ENCODE measurements at places on chromosomes 12 and 14.
A peak's percentile ranks its signal among the peaks of the same experiment; 100 is the strongest.

- DNase-seq = no peak
Measured at GRCh38 chr12:124616394-124617221, 49.2 kb upstream of the NCOR2 start.

- no peak for DNase-seq
Measured at GRCh38 chr14:93232159-93232558, 25.1 kb downstream of the UBR7 start.

DNA sequence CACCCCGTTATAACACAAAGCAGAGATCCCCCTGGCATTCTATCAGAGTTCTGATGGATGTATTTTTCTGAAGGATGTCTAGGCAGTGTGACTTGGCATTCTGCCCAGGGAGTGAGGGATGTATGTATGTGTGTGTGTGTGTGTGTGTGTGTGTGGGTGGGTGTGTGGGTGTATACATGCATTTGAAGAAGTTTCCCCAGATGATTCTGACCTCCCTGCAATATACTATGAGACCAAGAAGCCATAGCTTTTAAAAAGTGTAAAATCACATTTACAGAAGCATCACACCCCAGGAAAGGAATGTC, 59.7 kb upstream of the NAP1L1 start:
- no peak for DNase-seq

DNA sequence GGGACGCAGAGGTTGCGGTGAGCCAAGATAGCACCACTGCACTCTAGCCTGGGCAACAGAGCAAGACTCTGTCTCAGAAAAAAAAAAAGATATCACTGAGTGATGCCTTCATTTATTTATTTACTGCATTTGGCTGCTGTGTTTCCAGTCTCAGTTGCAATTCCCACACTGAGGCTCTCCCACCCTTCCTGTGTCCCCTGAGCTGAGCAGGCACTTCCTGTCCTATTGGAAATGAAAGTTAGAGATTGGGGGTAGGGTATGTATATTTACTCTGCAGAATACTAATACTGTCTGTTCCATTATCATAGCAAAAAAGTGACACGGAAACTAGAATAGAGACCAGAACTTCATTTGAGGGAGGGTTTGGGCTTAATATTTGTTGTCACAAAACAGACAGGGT, 1.6 kb upstream of the RBMS2 start:
- DNase-seq = no peak

DNA sequence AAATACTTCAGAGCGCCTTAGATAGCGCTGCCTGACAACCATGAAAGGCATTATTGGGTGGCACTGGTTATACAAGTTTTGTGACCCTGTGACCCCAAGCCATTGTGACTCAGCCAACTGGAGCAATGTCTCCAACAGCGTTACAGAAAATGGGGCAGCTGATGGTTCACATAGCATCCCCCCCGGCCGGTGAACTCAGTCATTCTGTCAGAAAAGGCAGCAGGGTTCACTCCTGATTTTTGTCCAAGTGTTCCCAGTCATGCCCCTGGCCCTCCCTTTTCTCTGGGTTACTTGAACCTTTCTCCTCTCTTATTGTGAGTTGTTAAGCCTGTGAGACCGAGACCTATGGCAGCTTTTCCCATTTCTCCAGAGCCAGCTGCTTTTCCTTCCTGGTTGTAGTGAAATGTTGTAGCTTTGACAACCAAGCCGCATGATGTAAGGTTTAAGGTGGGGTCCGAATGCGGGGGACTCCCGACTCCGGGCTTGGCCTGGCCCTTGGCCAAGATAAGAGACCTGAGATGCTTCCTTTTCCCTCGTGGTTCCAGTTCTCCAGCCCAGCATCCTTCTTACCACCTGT, 22.0 kb downstream of the CD9 start:
- DNase-seq = peak; percentile 85

GRCh38 chr14:23078692-23079116, 16.2 kb downstream of the ACIN1 start:
- DNase-seq = peak; percentile 98

DNA sequence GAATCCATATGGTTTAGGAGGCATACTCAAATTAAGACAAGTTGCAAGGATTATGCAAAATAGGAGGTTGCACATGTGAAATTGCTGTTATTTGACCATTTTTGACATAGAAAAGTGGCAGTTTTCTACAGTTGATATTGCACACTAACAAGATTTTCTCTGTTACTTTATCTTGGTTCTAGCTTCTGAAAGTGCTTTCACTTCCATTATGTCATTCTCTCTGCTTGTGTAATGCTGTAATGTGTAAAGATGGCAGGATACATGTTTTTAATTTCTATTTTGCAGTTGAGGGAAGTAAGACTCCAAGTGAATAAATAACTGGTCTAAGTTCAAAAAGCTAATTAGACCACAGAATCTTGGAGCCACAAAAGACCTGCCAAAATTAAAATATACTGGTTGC, 60.6 kb downstream of the MYRFL start:
- no peak for DNase-seq

- no peak for DNase-seq
Measured at GRCh38 chr12:113384778-113385177, 18.9 kb downstream of the SDS start.

DNA sequence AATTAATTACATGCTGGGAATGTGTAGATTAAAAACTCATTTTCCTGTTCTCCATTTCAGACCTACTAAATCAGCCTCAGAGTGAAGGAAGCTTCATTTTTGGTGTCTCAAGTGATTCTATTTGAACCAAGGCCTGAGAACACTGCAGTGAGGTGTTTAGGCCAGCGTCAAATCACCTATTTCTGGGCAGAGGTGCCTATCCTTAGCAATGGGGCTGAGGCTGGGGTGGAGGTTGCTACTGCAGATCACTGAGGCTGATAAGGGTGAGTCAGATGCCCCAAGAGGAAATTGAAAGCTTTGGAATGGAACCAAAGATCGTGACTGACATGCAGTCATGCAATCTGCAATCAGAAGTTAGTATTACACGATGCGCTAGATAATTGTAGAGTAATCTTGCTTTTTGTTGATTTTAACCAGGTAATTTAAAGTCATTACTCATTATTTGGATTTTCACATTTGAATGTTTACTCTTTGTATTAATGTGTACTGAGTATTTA, 4.4 kb downstream of the TXNRD1 start:
- DNase-seq = peak; percentile 94

DNA sequence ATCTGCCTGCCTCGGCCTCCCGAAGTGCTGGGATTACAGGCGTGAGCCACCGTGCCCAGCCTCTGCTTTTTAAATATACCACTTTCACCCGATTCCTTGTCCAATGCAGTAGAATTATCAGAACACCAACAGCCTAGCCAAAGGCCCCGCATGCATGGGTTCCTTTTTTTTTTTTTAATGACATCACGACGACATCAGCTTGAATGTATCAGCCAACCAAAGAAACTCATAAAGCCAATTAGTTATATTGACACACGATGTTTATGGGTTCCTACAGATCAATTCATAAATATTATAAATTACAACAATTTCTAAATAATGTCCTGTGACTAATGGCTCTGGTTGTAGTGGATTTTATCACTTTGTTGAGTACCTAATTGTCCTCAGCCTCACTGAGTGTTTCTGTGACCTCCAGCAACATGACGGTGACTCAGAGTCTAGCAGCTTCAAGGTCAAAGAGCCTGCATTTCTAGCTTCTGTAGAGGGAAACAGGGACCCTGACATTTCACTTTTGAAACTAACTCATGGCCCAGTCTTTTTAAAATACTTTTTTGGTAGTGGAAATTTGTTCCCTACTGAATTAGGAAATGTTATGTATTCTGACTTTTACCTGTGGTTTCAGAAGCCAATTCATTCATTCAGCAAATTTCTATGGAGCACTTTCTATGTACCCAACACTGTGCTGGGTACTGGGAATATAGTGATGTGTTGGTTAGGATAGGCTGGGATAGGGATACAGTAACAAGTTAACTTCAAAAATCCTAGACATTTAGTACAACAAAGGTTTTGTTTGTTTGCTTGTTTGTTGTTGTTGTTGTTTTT, 144.1 kb downstream of the SUDS3 start:
- peak; percentile 9 for DNase-seq

- no peak for DNase-seq
Measured at GRCh38 chr14:93688820-93689219, 99.5 kb downstream of the PRIMA1 start.

DNA sequence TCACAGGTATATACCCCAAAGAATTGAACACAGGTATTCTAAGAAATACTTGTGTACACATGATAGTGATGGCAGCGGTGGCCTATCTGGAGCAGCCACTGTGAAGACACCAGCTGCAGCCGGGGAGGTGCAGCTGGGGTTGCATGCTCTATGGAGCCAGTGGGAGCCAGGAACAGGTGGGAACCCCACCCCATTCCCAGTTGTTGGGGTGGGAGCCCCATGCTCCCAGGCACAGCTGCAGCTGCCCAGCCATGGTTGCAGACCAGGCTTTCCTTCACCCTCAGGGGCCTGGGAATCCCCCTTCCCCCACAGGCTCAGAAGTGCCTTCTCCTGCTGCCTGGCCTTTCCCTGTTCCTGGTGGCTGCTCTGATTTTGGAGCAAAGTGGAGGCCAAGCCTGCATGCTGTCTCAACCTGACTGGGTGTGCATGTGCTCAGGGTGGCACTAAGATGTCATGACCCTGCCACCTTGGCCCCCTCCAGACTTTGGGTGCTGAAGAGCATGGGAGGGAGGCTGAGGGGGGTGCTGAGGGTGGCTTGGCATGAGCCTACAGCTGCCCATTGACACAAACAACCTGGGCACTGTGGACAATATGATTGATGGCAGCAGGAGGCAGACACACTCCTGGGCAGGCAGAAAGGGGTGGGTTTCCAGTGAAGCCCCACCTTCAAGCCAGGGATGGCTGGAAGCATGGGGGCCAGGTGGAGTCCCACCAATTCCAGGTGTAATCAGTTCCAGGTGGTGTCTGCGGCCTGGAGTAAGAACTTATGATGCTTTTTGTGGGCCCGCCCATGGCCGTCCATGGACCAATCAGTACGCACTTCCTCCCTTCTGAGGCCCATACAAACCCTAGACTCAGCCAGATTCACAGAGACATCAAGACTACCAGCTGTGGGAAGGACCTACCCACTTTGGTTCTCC, 234.7 kb downstream of the ADGRD1 start:
- no peak for DNase-seq

GRCh38 chr12:76929499-76929898, 50.7 kb upstream of the CSRP2 start:
- no peak for DNase-seq

DNA sequence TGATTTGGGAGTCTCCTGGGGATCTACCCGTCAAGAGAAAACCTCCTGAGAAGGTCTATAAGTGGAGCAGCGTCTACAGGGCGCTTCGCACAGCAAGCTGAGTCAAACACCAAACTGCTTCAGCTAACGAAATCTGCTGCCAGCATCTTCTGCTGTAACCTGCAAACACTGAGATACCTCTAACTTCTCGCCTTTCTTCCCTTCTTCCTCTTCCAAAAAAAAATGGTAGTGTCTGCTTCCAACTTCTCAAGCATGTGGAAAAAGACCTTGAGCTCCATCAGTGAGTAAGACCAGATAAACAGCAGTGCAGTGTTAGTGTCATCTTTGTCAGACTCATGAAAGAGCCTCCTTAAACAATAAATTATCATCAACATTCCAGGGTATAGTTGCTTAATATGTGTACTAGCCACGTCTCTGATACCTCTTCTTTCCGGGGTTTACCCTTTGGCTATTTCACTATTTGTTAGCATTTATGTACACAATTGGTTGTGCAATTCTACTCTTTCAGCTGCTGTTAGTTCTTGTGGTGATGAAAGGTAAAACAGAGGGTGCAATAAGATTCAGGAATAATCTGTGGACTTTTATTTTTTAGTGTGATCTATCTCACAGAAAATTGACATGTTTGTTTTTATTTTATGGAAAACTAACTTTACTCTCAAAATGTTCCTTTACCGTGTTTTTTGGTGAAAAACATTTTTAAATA, 81.6 kb downstream of the LLPH start:
- peak; percentile 67 for DNase-seq

DNA sequence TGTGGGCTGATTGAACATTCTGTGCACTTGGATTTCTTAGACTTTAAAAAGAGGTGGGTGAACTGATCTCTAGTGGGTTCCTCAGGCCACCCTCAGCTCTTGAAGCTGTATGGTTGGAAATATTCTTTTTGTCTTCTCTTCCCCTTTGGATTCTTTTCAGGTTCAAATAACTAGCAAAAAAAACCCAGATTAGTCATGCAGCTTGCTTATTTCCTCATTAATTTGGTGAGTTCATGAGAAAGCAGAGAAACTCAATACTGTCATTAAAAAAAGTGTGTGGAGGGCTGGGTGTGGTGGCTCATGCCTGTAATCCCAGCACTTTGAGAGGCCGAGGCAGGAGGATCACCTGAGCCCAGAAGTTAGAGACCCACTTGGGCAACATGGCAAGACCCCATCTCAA, 183.4 kb downstream of the ESR2 start:
- DNase-seq = peak; percentile 60

GRCh38 chr12:2615665-2616402, 178.9 kb upstream of the FKBP4 start:
- DNase-seq = no peak

DNA sequence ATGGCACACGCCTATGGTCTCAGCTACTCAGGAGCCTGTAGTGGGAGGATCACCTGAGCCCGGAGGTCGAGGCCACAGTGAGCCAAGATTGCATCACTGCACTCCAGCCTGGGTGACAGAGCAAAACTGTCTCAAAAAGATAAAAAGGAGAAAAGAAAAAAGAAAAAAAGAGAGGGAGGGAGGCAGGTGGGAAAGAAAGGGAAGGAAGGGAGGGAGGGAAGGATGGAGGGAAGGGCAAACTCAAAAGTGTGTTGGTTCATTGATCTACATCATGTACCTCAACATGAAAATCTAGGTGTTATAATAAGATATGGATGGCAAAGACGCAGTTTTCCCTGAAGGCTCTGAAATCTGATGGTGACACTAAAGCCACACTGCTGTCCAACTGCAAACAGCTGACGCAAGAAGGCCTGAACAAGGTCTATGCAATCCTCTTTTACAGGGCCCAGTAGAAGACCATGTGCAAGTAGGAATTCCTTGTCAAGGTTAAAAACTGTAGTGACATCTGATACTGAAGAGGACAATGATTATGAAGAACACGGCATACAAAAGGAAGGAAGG, 143.6 kb downstream of the ITPR2 start:
- no peak for DNase-seq

DNA sequence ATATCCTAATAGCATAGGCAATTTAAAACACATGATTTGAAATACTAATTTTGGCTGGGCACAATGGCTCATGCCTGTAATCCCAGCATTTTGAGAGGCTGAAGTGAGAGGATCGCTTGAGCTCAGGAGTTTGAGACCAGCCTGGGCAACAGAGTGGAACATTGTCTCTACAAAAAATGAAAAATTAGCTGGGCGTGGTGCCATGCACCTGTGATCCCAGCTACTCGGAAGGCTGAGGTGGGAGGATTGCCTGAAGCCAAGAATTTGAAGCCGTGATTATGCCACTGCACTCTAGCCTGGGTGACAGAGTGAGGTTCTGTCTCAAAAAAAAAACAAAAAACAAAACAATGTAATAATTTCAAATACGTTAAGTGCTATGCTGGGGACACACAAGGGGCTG, 83.3 kb downstream of the SSPN start:
- no peak for DNase-seq

DNA sequence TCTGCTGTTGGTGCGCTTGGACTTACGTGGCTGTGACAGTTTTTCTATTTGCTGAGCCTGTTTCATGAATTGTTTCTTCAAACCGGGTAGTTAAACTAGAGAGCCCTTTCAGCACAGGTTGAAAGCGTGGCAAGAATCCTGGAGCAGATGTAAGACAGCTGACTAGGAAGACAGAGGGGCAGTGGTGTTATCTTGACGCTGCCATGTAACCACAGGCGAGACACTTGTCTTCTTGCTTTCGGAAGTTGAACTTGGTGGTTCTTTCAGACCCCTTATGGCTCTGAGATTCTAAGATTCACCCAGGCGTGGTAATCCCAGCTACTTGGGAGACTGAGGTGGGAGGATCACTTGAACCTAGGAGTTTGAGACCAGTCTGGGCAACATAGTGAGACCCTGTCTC, 4.3 kb downstream of the EMP1 start:
- no peak for DNase-seq

- no peak for DNase-seq
Measured at GRCh38 chr12:64995816-64996215, 125.3 kb downstream of the WIF1 start.
